Thoracic aorta (tissue), 2 donors: ENCODE measurements at places on chromosomes 4 and X. TPM values are rescaled to one million over a fixed set of nuclear protein-coding genes. Genes with fewer than 3 reads are reported as not detected.

Gene BBS7
- total RNA-seq, result 13.8 TPM

DNA sequence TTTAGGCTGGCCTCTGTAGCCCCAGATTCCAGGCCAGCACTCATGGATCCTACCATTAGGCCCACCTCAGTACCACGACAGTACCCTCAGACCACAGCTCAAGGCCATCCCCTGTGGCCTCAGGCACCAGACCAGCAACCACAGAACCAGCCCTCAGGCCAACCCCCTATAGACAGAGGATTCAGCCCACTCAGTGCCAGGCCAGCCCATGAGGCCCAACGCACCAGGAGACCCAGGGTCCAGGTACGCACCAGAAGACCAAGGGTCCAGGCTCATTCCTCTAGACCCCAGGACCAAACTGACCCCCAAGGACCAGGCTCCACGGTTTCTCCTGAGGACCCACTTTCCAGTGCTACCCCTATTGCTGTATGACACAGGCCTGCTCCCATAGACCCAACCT is 39.5 kb upstream of the MAGEC2 start:
- no peak overlapping the region for H3K27ac ChIP-seq
- no peak for DNase-seq
- no peaks in the 10 kb centered on the region for H3K27me3 ChIP-seq
- no peaks in the 10 kb centered on the region for H3K4me1 ChIP-seq
- H3K36me3 ChIP-seq, result no peaks in the 10 kb centered on the region

DNA sequence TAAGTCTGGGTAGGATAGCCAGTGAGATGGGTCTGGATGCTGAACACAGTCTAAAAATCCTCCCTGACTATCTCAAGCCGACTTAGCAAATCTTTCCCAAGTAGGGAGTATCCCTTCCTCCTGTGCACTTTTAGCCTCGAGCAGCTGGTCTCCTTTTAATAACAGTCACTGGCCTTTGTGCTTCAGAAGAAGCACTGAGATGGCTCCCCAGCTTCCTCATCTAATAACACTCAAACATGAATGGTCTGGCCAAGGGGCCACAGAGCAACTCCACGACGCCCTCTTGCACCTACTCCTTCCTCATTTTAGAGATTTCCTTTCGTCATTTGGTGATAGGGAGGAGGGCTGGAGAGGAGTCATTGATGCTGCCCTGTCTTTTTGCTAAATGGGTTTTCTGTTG is 78.8 kb upstream of the TMEM150C start:
- H3K36me3 ChIP-seq, result no peaks in the 10 kb centered on the region
- H3K27ac ChIP-seq, result no peak overlapping the region
- no peaks in the 10 kb centered on the region for H3K27me3 ChIP-seq
- no peak overlapping the region for H3K4me3 ChIP-seq

DNA sequence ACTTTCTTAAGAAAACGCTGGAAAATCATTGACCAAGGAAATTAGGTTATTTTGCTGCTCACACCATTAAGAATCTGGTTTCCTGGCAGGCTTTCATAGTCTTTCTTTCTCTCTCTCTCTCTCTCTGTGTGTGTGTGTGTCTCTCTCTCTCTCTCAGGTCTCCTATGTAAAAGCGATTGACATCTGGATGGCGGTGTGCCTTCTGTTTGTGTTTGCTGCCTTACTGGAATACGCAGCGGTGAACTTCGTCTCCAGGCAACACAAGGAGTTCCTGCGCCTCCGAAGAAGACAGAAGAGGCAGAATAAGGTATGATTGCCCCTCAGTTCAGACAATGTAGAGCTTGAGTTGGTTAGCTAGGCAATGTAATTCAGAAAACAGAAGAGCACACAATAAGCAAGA is 161.2 kb downstream of the GLRA2 start:
- H3K4me1 ChIP-seq, result no peaks in the 10 kb centered on the region
- H3K36me3 ChIP-seq, result no peaks in the 10 kb centered on the region
- DNase-seq, result no peak
- no peak overlapping the region for H3K27ac ChIP-seq
- H3K4me3 ChIP-seq, result no peak overlapping the region
- H3K27me3 ChIP-seq, result no peaks in the 10 kb centered on the region

GRCh38 chr4:139540632-139541031 is 15.4 kb downstream of the SETD7 start:
- H3K4me3 ChIP-seq, result no peak overlapping the region
- H3K36me3 ChIP-seq, result peaks cover 8% of the 10 kb centered on the region
- no peaks in the 10 kb centered on the region for H3K27me3 ChIP-seq
- peaks cover 2% of the 10 kb centered on the region for H3K4me1 ChIP-seq
- no peak for DNase-seq
